ENCODE measurements at places on chromosomes 11 and 22.

DNA sequence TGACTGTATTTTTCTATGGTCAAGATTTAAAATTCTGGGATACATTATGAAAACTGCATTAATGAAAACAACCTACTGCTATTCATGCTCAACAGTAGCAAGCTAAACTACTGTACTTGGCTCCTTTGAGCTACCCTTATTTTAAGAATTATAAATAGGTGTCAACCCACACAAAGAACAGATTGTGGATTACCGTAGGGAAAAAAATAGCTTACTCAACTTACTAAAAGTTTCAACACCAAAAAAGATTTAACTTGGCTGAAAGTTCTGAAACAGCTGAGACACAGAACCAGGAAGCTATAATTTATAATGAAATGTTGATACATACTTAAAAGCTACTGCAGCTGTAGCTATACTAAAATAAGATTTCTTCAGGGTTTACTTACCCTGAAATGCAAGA, 10.1 kb downstream of the LIN7C start:
- no peak for DNase-seq

DNA sequence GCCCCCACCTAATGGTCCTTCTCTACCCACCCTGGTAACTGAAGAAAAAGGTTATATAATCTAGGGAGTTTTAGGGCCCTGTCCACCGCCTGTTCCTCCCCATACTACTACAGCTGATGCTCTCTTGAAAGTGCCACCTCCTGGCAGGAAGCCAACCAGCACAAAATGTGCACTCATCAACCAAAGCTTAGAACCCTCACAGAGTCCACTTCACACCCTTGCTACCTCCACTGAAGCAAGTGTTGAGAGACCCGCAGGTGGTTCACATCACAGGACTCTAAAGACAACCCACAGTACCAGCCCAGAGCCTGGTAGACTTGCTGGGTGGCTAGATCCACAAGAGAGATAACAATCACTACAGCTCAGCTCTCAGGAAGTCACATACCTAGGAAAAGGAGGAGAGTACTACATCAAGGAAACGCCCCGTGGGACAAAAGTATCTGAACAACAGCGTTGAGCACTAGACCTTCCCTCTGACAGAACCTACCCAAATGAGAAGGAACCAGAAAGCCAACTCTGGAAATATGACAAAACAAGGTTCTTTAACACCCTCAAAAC, 17.5 kb upstream of the OR10W1 start:
- no peak for DNase-seq

DNA sequence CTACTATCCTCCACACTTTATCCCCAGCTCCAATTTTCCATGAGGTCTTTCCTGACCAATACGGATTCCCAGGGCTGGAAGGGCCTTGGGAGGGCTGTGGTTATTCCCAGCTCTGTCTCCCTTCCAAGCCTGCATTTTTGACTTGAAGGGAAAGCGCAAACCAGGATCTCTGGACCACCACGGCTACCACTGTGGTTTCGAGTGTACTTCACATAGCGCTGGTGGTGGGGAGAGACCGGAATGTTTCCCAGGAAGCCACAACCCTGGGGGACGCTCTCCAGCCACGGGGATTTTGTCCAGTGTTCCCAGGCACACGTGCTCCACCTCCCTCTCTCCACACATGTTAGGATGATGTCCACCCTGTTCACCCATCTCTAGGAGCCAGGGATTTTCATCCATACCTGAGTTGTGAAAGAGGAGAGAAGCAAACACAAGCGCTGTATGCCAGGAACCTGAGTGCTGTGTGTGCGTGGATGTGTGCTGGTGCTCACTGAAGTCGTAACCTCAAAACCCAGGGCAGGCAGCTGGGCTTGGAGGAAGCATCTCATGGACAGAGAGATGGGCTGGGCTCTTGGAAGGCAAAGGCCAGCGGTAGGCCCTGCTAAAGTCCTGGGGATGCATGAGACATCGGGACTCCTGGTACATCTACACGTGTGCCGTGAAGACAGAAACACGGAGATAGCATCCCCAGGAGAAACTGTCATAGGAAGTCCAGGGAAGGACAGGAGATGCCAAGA, 1.3 kb upstream of the NPTXR start:
- DNase-seq, result no peak

DNA sequence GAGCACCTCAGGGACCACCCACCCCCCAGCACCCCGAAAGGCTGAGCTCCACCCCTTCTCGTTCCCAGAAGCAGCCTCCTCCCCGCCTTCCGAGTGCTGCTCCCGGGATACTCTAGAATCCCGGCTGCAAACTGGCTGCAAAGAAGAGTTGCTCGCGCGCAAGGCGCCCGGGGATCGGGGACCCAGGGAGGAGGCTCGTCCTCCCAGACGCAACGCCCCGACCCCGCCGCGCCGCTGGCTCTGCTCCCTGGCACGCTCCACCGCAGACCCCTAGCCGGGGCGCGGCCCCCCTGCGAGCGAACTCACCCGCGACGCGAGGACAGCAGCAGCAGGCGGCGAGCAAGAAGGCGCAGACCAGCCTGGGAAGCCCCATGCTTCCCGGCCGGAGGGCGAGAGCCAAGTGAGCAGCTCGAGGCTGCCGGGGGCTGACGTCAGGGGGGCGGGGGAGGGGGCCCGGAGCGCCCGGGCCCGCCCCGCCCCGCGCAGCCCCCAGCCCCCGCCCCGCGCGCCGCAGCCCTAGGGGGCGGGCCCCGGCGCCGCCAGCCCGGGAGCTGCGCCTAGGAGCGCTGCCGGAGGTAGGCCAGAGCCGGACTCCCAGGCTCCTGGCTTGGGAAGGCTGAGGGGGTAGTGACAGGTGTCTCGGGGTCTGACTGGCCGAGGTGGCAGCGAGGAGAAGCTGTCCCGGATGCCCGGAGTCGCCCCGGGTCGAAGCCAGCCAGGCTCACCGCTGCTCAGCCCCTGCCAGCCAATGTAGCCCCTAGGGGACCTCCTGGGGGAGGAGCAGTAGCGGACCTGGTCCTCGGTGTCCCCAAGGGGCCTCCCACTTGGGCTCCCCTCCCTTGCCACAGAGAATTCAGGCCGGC, at the start of gene MCAM:
Gene MCAM, minus strand, starts transcription at position 402 of the 863 bp plus-strand sequence. Its CDS starts 29 bp downstream, at position 373.
- no peak for DNase-seq

All from kidney capillary endothelial cell (primary cell).